ENCODE measurements at places on chromosomes 12 and 14. TPM values are rescaled to one million over a fixed set of nuclear protein-coding genes. Genes with fewer than 3 reads are reported as not detected.
A peak's percentile ranks its signal among the peaks of the same experiment; 100 is the strongest.

RFX4 gene
- total RNA-seq = not detected

CMA1 gene
- not detected for total RNA-seq

DEGS2 gene
- 1.5 TPM for total RNA-seq

MDGA2 gene
- not detected for total RNA-seq

HOTAIR gene
- not detected for total RNA-seq

PTPRB gene
- 3.2 TPM for total RNA-seq

KRT71 gene
- not detected for total RNA-seq

OR4E2 gene
- total RNA-seq = not detected

SLC41A2 gene
- total RNA-seq = 46.6 TPM

SERPINA6 gene
- total RNA-seq = 3.8 TPM

LRTM2 gene
- total RNA-seq = not detected

GRCh38 chr12:121577443-121578180 lies 3.2 kb downstream of the KDM2B start:
- DNase-seq = peak; percentile 57

DNA sequence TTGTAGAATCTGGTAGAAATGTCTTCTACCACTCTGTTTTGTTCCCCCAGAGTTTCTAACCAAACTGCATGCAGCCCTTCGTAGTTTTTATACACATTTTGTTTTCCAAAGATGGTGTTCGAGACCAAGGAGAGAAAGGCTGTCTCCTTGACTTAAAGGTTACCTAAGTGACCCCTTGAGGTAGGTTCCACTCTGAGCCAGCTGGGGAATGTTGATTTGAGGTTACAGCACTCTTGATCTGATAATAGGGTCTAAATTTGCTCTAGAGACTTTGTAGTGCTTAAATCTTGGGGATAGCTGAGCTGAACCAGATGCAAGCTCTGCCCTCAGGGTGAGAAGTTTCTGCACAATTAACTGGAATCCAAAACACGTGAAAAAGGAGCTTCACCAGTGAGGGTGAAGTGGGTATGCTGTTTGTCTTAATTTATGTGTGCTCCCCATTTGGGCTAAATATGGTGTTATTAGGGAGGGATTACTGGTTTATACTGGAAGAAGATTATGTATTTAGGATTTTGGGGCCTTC lies 3.1 kb downstream of the TMBIM6 start:
- no peak for DNase-seq

GRCh38 chr12:16281157-16281556 lies 3.7 kb upstream of the SLC15A5 start:
- no peak for DNase-seq

DNA sequence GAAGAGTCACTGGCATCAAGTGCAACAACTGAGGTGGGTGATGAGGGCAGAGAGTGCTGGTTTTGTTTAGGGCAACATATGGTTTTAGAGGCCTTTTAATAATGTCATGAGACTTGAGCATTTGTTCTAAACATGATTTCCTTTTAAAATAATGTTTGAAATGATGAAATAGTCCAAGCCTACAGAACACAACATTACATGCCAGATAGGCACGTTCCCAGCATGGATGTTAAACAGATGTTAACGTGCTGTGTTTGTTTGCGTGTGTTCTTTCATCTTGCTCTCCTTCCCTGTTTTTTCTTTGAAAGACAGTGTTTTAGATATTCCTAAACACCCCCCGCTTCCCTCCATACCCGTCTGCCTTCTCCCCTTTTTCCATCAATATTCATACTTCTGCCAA lies 82.3 kb downstream of the RGS6 start:
- DNase-seq = no peak

- peak; percentile 56 for DNase-seq
Measured at GRCh38 chr12:27747111-27747820, 32.8 kb upstream of the KLHL42 start.

DNA sequence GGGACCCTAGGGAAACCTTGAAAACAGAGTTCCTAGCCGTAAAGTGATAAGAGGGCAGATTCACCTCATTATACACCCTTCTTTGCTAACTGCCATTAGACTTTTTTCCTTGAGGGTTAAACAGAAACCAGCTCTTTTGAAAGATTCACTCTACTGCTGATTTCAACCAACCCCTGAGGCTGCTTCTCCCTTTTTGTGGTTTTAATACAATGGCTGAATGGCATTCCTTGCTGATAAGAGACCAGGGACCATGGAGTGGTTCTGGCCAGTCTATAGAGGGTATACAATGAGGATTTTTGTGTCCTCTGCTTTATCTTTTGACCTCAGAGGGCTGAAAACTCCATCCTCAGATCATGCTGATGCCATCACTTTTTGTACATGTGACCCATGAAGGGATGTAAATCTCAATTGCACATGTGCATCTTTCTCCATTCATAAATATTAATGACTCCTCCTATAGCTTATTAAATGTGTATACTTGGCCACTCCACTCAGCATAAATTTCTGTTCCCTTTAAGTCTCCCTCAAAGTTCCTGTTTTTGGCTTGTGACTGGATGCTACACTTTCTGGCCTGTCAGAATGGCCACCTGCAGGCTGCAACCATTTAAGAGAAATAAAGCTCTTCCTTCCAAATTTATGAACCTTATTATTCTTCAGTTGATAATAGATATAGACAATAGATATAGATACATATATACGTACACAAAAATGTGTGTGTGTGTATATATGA lies 233.8 kb upstream of the SEL1L start:
- DNase-seq = no peak

- no peak for DNase-seq
Measured at GRCh38 chr14:100670753-100671049, 56.0 kb upstream of the DLK1 start.

GRCh38 chr12:38886064-38886463 lies 19.3 kb downstream of the CPNE8 start:
- DNase-seq = peak; percentile 57

DNA sequence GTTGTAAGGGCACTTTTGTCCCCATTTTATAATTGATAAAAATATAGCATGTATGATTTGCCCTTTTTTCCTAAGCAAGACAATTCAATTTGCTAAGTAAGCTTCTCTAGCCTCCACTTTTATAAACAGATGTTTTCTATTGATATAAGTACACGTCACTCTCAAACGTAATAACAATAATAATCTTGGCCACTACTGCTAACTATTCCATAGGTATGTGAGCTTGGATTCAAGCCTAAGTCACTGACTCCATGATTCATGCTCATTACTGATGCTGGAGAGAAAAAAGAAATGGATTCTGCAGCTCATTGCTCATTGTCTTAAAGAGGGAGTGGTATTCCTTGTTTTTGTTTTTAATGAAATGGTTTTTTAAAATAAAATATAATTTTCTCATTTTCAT lies 661.0 kb downstream of the GALC start:
- DNase-seq = no peak

DNA sequence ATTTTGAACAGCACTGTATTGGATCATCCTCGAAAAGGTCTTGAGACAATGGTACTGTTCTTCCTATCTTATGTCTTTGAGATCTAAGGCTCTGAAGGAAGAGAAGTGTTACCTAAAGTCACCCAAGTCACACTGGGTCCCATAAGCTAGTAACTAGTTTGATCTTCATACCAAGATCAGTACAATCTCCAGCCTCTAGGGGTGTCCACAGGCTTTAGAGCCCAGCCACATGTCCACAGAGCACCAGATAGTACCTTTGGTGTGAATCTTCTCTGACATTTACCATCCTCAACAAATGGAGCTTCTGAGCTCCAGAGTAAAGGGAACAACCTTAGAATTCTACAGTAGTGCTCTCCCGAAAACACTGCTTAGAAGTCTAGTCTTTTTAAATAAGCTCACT lies 78.7 kb downstream of the KSR2 start:
- DNase-seq = no peak

DNA sequence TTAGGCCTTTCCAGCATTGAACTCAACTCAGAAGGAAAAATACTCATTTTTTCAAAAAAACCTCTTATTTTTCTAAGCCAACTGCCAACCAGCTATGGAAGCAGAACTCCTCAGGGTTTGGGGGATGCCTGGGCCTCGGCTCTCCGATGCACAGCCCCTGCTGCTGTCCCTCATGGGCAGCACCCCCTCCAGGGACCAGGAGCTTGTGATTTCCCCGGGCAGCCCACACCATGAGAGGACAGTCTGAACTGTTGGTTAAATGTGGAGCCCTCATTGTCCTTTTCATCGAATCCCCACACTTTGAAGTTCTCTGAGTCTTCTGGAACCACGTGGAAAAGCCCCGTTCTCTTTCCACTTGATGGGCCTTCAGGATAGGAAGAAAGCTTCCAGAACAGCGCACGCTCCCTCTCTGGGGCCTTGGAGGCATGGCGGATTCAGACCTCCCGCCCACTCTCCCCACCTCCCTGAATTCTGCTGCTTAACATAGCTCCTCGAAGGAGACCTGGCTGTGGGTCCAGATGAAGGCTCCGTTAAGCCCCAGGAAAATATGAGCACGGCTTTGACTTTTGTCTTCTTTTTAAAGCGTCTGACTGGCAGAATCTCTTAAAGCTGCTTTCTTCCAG lies 156.6 kb downstream of the CALM1 start:
- no peak for DNase-seq

DNA sequence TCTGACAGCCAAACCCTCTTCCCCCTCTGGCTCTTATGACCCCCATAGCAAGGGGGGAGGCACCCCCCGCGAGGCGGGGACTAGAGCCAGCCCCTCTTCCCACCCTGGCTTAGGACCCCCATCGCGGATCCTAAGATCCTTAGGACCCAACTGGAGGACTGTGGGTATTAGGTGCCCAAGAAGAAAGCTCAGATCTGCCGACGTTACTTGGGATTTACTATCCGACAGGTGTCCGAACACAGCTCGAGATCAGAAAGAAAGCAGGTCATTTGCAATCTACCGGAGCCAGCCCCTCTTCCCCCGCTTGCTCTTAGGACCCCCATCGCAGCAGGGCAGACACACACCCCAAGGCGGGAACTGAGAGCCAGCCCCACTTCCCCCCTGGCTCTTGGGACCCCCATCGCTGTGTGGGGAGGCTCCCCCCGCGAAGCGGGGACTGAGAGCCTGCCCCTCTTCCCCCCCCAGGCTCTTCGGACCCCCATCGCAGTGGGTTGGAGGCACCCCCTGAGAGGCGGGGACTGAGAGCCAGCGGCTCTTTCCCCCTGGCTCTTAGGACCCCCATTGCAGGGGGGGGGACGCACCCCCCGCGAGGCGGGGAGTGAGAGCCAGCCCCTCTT lies 46.8 kb downstream of the DDX11 start:
- DNase-seq = no peak

- no peak for DNase-seq
Measured at GRCh38 chr14:100212476-100213333, 26.2 kb upstream of the YY1 start.

- no peak for DNase-seq
Measured at GRCh38 chr14:91931478-91932088, 15.9 kb downstream of the FBLN5 start.

DNA sequence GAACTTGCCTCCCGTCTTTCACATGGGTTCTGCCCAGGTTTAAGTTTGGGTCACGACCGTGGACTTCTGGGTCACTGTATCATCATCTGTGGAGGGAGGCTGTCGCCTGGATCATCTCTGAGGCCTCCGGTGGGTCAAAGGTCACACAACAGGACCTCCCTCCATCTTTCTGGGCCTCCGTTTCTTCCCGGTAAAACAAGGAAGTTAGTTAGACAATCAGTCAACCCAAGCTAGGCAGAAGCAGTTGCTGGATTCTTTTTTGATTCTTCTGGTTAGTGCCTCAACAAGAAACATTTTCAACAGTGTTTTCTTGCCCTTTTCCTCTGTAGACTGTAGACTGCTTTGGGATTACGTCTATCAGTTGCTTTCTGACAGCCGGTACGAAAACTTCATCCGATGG lies 186.6 kb upstream of the BCL2L14 start:
- DNase-seq = no peak

- DNase-seq = no peak
Measured at GRCh38 chr12:124779161-124780141, 84.2 kb downstream of the SCARB1 start.

- no peak for DNase-seq
Measured at GRCh38 chr12:29499235-29499634, 1.7 kb upstream of the OVCH1 start.

- DNase-seq = no peak
Measured at GRCh38 chr12:46783871-46784270, 41.9 kb downstream of the SLC38A4 start.
